ENCODE measurements at places on chromosomes 13 and 19.

GRCh38 chr13:101572456-101572855 lies 120.0 kb downstream of the ITGBL1 start:
- no peak for DNase-seq

- no peak for DNase-seq
Observed at GRCh38 chr19:17869114-17869608, 2.6 kb upstream of the SLC5A5 start.

DNA sequence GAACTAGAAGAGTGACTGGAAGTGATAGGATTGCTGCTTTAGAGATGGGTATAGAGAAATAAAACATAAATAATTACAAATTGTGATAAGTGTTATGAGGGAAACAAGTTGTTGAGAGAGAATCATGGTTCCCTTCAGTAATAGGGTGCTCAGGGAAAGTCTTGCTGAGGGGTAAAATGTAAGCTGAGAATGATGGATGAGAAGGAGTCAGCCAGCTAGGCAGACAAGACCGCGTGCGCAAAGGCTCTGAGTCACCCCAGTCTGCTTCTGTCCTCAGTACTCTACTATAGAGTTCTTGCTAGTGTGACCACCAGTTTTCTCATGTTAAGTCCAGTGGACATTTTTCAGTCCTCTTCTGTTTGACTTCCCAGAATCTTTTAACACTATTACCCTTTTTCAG lies 39.5 kb downstream of the PCCA start:
- DNase-seq = peak; percentile 50

- DNase-seq = no peak
Observed at GRCh38 chr19:32068793-32069192, 276.6 kb upstream of the ZNF507 start.

GRCh38 chr13:58160980-58161379 lies 529.4 kb downstream of the PCDH17 start:
- DNase-seq = no peak

GRCh38 chr13:66915596-66916185 lies 314.4 kb downstream of the PCDH9 start:
- peak; percentile 69 for DNase-seq

GRCh38 chr13:21434588-21434987 lies 24.5 kb downstream of the ZDHHC20 start:
- DNase-seq = peak; percentile 9

DNA sequence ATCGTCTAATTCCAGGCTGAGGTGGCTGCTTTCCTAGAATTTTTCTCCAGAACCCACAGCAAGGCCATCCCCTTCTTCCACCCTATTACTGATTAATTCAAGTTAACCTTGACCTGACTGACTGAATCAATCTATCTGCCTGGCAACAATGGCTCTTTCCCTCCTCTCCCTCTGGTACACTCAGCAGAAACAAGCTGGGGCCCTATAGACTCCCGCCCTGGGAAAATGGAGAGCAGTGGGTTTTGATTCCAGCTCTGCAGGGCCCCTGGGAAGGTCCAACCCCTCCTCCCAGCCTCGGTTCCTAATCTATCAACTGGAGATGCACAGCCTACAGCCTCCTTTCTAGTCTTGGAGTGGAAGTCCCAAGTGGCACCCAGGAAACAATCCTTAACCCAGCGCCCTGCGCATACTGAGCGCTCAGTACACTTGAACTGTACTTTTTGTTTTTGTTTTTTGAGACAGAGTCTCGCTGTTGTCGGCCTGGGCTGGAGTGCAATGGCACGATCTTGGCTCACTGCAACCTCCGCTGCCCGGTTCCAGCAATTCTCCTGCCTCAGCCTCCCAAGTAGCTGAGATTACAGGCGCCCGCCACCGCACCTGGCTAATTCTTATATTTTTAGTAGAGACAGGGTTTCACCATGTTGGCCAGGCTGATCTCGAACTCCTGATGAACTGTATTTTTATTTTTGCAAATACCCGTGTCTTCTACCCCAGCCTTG lies 5.2 kb upstream of the C3 start:
- DNase-seq = no peak

DNA sequence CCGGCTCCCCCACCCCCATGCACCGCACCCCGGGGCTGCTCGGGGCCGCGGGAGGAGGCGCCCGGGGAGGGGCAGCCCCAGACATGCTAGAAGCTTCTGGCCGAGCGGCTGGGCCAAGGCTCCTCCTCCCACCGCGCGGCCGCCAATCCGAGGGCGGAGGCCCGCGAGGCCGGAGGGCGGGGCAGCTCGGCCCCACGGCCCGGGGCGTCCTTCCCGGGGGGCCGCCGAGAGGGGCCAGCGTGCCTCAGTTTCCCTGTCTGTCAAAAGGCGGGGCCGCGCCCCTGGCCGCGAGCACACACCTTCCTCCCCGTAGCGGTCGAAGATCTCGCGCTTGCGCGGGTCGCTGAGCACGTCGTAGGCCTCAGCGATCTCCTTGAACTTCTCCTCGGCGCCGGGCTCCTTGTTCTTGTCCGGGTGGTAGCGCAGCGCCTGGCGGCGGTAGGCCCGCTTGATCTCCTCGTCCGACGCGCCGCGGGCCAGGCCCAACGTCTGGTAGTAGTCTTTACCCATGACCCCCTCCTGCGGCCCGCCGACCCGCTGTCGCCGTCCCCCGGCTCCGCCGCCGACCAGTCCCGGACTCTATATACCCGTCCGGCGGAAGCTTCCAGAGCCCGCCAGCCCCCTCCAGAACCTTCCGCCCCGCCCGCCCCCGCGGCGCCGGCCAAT lies at the start of gene DNAJB1:
TSS of gene DNAJB1 (minus strand) at position 558 of the 666 bp plus-strand sequence. CDS start at position 510, 48 bp downstream.
- peak; percentile 79 for DNase-seq

DNA sequence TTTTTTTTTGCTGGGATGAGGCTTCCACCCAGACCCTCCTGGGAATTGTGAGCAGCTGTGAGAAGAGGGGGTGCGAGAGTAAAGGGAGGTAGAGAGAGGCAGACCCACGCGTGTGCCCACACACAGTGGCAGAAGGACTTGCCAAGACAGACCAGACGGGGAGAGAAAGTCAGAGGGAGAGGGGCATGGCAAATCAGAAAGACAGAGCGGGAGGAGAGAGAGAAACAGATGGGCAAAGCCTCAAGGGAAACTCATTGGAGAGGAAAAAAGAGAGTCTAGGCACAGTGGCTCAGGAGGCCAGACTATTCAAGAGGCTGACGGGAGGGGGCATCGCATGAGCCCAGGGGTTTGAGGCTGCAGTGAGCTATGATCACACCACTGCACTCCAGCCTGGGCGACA lies 17.0 kb downstream of the CATSPERG start:
- DNase-seq = no peak

DNA sequence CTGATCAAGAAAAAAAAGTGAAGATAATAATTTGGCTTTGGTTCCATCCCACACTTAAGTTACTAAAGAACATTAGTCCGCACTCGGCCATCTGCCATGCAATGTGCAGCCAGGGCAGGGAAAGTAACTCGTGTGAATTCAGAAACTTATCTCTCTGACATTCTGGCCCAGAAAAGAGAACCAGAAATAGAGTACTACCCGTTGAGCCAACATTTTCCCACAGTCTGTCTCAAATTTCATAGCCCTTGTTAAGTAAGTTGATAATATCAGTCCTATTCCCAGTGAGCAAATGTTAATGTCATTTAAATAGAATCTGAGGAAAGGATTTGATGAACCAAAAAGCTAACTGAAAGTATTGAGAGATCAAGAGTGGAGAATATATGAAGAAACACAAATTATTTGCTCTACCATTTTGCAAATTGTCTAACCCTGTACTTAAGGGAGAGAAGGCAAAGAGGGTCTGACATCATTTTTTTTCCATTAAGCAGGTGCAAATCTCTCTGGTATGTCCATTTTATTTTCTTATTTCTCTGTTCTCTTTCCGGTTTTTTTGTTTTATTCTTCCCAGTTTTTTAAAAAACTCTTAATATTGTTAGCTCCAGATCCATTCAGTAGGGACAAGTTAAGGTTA lies 156.3 kb downstream of the NDFIP2 start:
- peak; percentile 50 for DNase-seq

- DNase-seq = peak; percentile 69
Observed at GRCh38 chr13:107209824-107210722, 642.1 kb upstream of the ARGLU1 start.

DNA sequence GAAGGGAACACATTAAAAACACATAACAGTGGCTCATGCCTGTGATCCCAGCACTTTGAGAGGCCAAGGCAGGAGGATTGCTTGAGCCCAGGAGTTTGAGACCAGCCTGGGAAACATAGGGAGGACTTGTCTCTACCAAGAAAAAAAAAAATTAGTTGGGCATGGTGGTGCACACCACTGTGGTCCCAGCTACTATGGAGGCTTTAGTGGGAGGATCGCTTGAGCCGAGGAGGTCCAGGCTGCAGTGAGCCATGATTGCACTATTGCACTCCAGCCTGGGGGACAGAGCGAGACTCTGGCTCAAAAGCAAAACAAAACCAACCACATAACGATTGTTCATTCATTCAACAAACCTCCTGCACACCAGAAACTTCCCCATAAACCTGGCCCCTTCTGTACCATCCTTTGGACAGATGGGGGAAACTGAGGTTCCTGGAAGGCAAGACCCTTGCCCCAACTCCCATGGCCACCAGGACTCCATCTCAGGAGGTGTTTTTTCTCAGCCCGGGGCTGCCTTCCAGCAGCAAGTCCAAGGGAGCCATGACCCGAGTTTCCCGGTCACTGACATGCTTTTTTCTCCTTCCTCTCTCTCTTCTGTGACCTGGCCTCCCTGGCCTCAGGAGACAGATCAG lies 4.3 kb downstream of the FOSB start:
- no peak for DNase-seq

- DNase-seq = no peak
Observed at GRCh38 chr13:44620057-44620456, 43.9 kb upstream of the TSC22D1 start.

DNA sequence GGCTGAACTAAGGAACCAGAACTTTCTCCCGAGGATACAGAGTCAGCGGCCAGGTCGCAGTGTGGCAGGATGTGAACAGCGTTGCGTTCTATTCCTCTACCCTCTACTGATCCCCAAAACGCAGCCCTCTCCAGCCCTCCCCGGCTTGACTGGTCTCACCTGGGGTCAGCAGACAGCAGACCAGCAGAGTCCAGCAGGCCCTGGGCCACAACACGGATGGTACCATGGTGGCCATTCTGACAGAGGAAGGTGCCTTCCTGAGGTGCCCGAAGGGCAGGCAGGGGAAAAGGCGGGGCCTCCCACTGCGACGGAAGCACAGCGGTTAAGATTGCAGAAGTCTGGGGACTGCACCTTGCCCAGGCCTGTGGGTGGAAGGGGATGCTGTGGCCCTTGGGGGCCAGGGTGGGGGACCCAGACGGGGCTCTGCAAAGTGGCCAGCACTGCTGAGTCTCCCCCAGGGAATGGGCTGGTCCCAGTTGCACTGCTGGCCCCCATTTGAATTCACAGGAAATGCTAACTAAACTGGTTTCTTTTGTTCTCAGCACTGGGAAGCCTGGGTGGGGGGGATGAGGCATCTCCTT lies at the start of gene ICAM3:
TSS of gene ICAM3 (minus strand) at position 245 of the 581 bp plus-strand sequence. CDS start at position 235, 10 bp downstream.
- no peak for DNase-seq

DNA sequence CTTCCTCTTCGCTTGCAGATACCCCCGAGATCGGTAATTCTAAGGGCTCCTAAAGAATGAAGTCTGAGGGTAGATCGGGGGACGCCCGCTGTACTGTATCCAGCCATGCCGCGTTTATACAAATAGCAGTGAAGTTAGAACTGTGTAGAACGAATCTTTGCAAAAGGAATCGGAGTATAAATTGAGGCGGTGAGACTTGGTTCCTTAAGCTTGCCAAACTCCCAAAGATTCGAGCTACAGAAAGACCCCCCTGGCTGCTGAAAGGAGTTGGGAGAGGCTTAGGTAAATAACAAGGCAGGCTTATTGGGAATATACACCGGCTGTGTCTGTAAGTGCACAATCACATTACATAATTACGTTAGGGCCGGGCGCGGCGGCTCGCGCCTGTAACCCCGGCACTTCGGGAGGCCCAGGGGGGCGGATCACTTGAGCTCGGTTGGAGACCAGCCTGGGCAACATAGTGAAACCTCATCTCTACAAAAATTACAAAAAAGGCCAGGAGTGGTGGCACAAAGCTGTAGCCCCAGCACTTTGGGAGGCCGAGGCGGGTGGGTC lies 12.2 kb downstream of the TMEM160 start:
- no peak for DNase-seq

- DNase-seq = no peak
Observed at GRCh38 chr19:16861011-16861410, 27.8 kb upstream of the F2RL3 start.

GRCh38 chr19:43450545-43450997 lies 14.8 kb downstream of the LYPD3 start:
- DNase-seq = peak; percentile 81

DNA sequence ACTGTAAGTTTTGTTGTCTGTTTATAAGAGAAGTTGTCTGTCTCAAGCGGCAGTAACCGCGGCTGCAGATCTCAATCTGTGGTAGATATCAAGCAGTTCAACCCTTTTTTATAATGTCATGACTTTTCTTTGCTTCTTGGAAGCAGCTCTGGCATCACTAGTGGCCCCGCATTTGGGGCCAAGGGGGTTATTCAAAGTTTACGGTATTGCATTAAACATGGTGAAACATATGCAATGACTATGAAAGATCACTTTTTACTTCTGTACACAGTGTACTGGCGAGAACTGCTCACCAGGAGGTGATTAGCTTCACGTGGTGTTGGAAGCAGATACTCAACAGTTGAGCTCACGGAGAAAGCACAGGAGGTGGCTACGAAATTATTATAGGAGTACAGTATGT lies 4.6 kb upstream of the FFAR3 start:
- DNase-seq = peak; percentile 96

DNA sequence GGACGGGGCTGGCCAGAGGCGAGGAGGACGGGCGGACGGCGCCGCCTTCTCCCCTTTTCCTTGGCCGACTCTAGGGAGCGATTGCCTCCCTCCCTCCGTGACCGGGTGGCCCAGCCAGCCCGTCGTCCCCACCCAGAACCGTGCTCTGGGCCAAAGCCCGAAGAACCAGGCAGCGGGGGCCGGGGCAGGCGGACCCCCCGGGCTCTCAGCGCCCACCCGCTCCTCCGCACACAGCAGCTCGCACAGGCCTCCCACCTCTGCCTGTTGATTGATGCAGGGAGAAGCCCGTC lies 9.3 kb upstream of the MARCHF2 start:
- no peak for DNase-seq
